ENCODE measurements at places on chromosomes 7 and 10.
A peak's percentile ranks its signal among the peaks of the same experiment; 100 is the strongest.

- DNase-seq = no peak
These were observed 212.7 kb upstream of the IGFBP3 start for GRCh38 chr7:46133751-46134150.

DNA sequence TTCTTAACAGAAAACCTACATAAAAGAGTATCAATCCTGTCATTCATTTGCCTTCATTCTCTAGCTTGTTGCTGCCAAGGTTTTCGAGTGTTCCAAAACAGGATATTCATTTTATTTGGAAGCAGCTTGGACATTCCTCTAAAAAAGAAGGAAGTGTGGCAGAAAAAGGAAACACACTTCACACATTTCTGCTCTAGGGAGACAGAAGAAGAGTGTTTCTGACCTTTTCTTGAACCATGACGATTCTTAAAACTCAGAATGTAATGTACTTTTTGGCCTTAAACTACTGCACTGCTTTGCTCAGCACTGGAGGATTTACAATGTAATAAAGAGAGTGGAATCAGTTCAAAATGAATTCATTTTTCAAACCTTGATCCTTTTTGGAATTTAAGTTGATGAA lies 81.3 kb downstream of the SEMA3A start:
- DNase-seq = no peak

GRCh38 chr10:116688241-116688711 lies 54.1 kb downstream of the HSPA12A start:
- no peak for DNase-seq

GRCh38 chr7:44541028-44541869 lies at the start of gene NPC1L1:
Gene NPC1L1, minus strand, starts transcription at chr7:44541330. Its CDS starts 71 bp downstream, at chr7:44541259.
- no peak for DNase-seq

- DNase-seq = no peak
These were observed 113.8 kb upstream of the SKAP2 start for GRCh38 chr7:26978146-26978545.

DNA sequence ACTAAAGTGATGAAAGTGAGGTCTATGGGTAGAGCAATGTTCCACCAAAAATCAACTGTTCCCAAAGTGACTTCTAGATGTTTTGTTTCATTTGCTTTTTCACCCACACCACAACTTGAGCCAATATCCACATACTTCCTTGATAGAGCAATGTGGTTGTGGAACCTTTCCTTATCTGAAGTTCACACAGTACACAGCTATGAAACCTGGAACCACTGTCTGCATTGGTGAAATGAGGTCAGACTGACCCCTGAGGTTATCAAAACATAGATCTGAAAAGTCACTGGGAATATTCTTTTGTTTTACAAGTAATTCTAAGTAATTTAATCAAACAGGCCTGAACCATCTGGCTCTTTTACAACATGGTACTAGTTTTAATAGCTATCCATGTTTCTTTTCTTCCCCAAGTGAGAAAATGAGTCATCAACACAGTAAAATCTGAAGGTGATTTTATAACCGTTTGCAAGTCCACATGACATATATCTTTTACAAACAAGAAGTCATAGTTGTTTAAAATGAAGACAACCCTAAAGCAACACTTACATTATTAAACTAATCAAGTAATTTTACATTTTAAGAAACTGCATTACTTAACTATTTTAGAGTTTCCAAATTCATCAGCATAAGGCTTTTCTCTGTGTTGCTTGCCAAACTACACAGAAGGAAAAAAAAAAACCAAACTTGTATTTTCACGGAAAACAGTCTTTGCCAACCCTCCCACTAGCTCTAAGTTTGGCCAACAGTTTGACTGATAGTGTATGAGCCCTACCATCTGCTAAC lies 80.3 kb downstream of the LRRC17 start:
- no peak for DNase-seq

- DNase-seq = no peak
These were observed 276.8 kb downstream of the KCNMA1 start for GRCh38 chr10:77360835-77361234.

DNA sequence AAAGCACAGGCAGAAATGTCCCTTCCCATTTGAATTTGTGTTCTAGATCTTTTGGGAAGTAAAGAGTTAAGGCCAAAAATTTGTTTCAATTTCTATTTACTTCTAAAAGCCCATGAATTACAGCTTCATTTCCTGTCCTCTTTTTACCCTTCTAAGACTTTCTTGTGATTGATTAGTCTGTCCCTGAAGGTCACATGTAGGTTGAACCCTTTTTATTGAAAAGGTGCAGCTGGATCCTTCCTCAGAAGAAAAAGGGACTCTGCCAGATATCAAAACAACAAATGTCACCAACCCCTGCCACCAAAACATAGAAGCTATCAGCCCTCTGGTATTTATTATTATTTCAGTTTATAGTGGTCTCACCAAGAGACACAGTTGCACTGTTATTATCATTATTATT lies 424.9 kb upstream of the DPP6 start:
- no peak for DNase-seq

DNA sequence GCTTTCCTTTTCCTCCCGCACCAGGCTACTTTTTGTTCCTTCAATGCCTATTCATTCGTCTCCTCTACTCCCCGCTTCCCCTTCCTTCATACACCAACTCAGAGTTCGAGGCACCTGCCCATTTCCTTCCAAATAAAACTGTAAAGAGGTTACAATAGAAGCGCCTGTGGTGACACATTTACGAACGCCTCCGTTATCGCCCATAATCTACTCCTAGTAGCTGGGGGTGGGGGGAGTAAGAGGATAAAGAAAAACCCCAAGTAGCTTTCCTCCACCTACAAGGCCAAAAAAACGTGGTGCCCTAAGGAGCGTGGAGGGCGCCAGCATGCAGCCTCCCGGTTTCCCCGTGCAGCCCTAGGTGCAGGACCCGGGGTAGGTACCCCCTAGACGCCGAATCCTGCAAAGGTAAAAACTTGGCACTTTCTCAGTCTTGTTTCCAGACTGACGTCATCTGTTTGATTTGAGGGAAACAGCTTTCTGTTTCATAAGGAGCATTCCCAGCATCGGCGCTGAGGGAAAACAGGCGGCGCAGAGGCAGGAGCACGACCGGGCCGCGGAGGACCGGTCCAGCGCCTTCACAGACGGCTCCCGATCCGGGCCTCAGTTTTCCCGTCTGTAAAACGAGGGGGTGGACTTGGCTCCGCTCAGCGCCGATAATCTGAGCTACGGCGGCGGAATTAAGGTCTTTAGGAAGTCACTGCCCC lies 922 bp downstream of the PPA1 start:
- no peak for DNase-seq

DNA sequence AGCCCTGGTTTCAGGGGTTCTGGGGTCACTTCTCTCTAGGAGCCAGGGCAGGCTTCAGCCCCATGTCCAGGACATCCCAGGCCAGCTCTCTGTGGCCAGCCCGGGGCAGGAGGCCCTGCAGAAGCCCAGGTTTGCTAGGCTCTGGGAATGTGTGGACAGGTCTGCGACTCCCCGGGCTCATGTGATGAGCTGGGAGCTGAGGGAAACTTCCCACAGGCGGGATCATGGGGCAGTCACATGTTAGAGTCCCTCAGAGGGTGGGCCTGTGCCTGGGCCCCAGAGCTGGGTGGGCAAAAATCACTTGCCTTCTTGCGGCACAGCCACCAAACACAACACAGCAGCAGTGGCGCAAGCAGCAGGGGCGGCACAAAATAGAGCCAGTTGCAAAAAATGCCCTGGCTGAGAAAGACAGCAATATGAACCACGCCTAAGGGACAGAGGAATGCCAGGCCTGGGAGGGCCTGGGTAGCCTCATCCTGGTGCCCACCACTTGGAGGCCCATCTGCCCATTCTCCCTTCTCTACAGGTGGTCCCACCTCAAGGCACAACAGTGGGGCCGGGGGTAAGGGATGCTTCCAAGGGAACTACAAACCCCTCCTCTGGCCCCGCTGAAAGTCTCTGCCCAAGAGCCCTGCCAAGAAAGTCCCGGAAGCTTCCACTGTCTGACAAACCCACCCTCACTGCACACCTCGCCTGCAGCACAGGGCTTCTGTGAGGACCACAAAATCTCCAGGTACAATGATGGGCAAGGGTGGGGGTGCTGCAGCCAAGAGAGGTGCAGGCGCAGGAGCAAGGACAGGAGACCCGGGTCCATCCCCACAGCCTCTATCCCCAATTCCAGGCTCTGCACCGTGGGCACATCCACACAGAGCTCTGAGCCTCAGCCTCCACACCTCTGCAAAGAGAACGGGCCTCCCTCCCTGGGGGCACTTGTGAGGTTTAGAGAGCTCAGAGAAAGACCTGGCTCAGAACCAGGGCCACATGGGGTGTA lies 34.6 kb upstream of the ANTXRL start:
- no peak for DNase-seq

- DNase-seq = no peak
These were observed 451.7 kb upstream of the FOXK1 start for GRCh38 chr7:4230352-4230751.

DNA sequence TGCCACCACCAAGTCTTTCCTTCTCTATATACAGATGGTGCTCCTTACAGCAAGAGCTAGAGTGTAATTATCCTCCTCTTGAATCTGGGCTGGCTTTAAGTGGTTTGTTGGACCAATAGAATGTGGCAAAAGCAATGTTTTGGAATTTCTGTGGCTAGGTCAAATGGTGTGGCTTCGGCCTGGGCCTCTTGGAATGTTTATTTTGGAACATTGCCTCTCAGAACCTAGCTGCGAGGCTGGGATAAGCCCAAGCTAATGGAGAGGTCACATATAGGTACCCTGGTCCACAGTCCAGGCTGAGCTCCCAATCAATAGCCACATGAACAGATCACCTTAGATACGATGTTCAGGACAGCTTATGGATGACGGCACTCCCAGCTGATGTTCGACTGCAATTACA lies 556.7 kb downstream of the TYW1 start:
- no peak for DNase-seq

GRCh38 chr10:122657729-122658128 lies 41.9 kb downstream of the C10orf120 start:
- no peak for DNase-seq

DNA sequence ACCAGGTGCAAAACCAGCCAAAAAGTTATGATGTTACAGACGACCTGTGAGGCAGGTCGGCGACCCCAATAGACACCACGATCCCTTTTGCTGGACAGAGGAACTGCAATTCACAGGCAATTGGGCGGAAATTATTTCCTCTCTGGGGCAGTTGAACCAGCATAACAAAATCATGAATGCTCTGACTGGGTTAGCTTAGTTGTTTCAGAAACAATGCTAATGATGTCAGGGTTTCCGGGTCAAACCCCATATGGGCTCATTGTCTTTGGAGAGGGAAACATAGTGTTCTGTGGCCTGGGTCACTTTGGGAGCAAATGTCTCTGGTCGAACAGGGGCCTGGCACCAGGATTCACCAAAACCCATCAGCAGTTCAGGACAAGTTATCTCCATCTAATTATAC lies 669.1 kb upstream of the NRP1 start:
- no peak for DNase-seq

DNA sequence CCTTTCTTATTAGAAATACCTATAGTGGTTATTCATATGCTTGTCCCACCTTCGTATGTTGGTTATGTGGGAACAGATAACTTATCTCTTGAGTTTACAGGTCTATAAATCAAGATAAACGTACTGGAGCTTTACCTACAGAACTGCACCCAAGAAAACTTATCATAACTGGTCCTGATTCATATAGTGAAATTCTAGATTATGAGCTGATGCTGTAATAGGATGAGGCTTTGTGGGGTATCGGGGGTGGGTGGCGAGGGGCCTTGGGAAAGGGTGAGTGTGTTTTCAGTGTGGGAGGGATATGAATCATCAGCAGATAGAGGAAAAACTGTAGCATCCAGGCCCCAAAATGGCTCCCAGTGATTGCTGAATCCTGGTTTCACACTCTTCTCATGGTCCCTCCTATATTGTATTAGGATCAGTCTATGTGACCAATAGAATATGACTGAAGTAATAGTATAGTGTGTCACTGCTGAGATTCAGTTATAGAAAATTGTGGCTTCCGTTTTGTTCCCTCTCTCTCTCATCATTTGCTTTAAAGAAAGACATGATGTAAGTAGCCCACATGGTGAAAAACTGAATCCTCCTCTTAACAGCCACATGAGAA lies 706.8 kb upstream of the LRRTM3 start:
- no peak for DNase-seq

DNA sequence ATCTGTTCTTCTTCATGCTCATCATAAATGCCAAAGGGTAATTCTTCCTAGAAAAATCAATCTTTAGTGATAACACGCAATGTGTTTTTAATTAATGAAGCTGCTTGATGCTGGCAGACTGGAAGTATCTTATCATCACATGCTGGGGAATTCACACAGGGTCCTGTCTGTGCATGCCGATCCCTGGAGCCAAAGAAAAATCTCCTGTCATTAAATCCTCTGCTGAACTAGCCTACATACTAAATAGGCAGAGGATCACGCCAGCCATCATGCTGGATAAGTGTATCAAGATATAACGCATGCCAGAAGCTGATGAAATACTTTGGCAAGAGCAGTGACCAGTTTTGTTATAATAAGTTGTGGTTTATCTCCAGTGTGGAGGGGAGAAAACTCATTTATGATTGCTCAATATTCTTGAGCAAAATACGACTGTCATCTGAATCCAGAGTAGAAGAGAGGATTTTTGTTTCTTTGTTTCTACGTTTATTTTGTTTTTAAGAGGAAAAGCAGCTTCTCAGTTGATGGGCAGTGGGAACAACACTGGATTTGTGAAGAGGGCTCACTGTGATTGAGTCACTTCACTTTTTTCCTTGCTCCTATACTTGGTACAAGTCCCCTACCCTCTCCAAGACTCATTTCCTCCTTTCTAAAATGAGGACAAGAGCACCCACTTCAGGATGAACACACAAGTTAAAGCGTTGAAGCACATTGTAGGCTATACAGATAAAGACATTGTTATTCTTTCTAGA lies 649.1 kb downstream of the TNS3 start:
- DNase-seq = peak; percentile 12

GRCh38 chr7:64045301-64046040 lies at the start of gene ZNF727:
Gene ZNF727, plus strand, starts transcription at chr7:64045434. Its CDS starts 188 bp downstream, at chr7:64045622.
- no peak for DNase-seq

DNA sequence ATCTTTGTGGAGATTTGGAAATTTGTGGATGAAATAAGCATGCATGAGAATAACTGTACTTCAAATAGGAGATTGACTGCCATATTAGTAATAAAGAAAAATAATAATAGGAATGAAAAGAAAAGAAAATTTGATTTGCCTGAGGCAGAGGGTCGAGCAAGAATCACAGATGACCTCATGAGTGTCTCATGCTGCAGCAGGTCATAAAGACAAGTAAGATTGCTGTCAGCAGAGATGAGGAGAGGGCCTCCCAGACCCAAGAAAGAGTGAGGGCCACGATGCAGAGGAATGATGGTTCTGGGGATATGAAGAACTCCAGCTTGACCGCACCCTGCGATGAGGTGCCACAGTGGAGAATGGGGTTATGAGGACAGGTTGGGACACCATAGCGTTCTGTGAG lies 39.2 kb downstream of the TOMM7 start:
- DNase-seq = no peak

- DNase-seq = no peak
These were observed 52.8 kb downstream of the C10orf105 start for GRCh38 chr10:71666639-71667386.

Data from iPS DF 19.7 (cell line).